ENCODE measurements at places on chromosomes 3 and 15.

- no peak for DNase-seq
Measured at GRCh38 chr15:29270976-29271375, 1.4 kb upstream of the NSMCE3 start.

DNA sequence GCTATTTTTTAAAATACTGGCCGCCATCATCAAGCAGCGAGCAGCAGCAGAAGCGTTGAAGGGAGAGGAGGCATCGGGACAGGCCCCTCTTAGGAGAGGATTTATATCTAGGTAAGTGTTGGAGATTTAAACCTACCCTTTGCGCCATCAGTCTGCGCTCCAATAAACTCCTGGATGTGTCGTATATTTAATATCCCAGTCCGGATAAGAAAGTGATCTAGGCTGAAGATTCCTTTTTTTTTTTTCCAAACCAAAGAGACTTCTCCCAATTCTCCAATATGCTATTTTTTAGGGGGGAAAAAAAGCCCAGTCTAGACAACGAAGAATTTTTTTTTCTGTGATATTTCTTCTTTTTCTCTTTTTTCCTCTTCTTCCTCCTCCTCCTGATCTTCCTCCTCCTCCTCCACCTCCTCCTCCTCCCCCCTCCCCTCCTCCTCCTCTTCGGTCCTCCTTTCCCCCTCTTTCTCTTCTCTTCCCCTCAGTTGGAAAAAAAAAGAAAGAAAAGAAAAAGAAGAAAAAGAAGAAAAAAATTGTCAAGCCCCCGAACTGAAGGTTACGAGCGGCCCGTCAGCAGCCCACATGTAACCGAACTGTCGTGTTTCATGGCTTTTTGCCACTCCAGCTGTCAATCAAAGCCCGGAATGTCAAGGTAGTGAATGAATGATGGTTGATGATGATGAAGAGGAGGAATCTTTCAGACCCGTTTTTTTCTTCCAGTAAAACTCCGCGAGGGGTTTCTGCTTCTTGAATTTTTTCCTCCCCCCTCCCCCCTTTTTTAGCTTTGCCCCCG, 835 bp downstream of the MEIS2 start:
- DNase-seq, result no peak

GRCh38 chr3:103609472-103609871, 1174.7 kb downstream of the ZPLD1 start:
- no peak for DNase-seq

DNA sequence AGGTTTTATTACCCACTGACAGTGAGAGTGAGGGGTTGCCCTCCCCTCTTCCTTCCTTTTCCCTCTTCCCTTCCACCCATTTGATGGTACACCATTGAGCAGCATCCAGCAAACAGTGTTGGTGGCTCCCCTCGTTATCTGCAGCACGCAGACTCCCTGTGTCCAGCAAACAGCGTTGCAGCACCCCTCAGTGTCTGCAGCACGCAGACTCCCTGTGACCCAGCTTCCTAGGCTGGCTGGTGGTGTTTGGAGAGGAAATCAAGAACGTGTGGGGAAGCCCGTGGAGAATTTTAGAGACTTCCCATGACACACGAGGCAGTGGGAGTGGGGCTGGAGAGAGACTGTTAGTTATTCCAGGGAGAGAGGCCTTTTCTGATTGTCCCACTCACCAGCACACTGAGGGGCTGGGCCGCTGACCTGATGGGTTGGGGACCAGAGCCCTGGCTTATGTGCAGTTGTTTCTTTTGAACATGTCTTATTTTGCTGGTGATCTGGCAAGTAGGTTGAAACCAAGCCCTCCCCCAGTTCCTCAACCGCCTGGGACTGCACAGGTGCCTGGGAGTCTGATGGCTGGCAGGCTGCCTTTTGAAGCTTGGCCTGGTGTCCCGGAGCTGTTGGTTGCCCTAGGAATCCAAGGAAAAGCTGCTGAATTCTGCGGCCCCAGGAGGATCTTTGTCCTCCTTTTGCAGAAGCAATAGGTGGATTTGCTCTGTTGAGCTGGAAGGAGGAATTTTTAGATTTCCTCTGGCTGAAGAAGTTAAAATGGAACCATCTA, 19.0 kb downstream of the APBA2 start:
- no peak for DNase-seq

DNA sequence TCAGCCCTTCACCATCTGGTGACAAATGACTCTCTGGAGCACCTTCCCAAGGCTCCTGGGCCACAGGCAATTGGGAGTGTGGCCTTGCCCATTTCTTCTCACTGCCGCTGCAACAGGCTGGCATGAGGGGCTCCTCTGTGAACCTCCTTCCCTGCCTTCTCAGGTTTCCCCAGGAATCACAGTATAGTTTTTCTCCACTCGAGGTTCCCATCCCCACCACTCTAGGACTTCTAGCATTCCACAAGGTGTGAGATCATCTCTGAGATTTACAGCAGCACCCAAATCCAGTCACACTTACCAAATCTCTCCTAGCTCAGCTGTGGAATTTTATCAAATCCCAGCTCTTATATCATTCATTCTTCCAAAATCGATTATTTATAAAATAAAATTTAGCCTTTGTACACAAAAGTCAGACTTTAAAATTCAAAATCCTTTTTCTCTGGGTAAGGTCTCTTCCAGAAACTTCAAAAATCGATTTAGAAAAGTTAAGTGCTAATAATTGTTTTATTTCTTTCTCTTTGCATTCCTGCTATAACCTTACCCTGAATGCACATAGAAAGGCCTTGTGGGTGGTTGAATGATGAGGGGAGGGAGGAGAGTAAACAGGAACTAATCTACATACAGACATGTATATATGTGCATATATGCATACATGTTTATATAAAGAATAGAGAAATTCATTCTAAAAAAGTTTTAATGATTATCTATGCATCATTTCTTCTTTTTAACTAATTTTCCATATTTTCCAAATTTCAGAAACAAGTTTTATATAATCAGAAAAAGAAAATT, 18.9 kb upstream of the ATP13A4 start:
- DNase-seq, result no peak

DNA sequence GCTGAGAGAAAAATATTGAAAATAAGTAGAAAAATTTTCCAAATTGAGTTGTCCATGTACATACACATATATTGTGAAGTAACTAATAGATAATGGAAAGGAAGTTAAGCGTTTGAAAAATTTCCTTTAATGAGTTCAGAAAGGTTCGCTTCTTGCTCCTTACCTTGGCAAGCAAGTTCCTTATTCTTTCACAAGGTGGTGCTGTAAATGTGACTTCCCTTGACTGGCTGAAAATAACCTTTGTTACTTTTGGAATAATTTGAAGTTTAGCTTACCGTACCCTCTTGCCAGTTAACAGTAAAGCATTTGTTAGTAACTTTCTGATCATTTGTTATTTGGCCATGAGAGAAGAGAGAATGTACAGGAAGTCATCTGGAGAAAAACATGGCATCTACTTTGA, 41.6 kb downstream of the PYDC2 start:
- no peak for DNase-seq

DNA sequence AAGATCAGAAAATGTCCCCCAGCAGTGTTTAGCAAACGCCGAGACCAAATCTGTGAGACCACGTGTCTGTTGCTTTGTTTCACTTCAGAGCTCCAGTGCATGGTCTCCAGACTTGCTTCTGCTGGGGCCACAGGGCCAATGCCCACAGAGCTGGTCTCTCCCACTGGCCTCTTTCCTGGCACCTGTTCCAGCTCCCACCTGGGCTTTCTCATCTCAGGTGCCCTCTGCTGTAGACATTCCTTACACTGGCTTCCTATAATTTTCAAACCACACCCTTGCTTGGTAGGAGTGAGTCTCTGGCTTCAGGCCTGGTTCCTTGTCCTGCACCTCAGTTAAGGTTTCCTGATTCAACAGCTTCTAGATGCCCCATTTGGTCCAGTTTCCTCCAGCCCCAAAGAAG, 243.1 kb downstream of the ADAMTS17 start:
- no peak for DNase-seq

DNA sequence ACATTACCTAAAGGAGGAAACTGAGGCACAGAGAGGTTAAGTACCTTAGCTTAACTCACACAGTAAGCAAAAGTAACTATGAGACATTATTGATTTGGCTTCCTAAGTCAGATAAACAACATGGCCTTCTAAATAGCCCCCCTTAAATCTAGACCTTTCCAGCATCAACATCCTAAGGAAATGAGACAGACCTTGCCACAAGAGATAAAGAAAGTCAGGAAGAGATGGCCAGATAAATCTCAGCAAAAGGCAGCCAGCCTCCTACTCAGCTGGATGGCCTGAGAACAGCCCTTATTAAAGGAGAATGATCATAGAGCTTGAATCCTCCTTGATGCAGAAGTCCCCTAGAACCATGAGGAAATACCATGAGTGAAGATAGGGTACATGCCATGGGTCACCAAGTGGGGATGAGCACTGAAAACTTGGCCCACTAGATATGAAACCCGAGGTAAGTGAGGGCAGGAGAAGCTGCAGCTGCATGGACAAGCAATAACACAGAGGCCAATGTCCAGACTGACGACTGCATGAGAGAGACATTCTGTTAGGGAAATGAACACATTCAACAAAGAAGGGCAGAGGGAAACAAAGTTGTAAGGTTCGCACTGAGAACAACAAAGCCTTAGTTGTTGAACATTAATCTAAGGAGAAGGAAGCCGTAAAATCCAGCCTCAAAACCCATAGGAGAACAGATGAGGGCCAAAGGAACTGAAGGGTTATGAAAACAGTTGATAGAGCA, 69.6 kb downstream of the ZIC4 start:
- no peak for DNase-seq

DNA sequence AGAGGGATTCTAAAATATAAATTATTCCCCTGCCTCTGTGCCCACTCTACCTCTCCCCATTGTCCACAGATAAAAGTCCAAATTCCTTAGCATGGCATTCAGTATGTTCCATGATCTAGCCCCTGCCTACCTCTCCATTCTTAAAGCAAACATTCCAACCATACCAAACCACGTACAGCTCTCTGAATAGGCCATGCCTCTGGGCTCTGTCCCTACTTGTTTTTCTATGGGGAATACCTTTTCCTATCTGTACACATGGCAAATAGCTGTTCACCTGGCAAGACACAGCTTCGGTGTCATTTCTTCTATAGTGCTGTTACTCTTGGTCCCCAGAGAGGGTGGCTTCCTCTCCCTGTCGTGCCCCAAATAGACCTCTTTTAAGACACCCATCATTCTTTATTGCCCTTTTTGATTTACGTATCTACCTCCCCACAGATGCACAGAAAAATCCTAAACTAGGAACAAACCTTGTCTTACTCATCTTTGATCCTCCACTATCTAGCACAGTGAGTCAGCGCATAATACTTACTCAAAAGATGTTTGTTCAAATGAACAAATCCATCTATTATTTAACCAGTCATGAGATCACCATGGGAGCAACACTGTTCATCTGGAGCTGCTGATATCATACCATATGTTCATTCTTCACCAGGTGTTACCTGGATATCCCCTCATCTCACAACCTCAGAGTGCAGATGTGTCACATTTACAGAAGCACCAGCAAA, 329.8 kb downstream of the THSD4 start:
- DNase-seq, result no peak

GRCh38 chr3:14253022-14253706, 74.5 kb downstream of the LSM3 start:
- DNase-seq, result no peak

DNA sequence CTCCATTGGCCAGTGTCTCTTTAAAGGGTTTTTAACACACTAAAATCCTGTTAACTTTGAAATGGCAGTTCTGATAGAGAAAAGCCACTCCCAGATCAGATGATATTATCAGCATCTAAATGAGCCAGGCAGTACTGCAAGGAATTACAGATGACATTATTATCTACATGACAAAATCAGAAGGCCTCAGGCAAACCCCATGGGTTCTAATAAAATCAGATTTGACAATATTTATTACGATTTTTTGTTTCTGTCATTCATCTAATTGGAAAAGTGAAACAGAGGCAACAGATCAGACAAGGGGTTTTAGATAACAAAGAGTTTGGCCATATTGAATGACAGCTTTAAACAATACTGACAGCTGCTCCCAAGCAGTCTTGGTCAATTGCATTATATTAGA, 112.7 kb downstream of the FEZF2 start:
- DNase-seq, result no peak

DNA sequence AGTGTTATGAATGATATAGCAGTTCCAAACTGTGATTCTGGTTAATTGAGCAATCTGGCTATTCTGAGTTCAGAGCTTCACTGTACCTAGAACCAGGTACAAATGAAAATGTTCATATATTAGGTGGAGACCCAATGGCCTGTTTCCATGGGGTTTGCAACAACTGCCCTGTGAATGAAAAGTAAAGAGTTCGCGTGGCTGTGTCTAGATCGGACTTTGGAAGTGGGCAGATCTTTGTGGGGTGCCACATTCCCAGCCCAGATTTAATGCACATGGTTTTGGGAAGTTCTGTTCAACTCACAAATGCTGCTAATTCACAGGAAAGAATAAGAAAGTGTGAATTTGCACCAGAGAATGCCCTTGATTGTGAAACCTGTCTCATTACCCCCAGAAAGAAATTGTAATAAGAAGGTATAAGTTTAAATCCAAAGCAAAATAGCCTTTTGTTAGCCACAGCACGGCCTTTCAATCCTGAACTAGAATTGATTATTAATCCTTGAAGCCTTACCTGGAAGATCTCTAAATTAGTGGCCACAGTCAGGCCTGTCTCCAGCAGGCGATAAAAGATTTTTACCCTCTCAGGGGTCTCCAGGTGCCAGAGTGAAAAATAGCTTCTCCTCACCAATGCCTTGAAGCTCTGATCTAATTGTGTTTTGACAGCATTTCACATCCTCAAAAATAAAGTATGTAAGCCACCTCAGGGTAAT, 22.6 kb downstream of the WHAMM start:
- no peak for DNase-seq

DNA sequence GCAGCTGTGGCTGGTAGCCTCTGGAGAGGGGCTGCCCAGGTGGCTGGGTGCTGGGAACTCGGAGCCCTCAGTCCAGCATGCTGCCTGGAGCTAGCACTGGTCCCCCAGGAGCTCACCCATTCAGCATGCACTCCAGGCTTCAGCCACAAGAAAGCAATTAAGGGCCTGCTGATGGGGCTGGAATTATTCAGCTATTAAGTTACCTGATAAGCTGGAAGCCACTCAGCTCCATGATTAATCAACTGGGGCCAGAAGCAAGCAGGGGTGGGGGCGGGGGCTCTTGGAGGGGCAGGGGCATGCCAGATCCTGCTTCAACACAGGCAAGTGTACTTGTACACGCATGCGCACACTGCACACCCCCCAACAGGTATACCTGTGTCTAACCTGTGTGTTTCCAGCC, 22.1 kb upstream of the TMEM115 start:
- DNase-seq, result no peak
